Posterior cingulate gyrus (tissue), 11 donors: ENCODE measurements at places on chromosomes 6 and 20.

GRCh38 chr6:160992061-160992979 is 751 bp downstream of the MAP3K4 start:
- DNase-seq, result peak; percentile 40

DNA sequence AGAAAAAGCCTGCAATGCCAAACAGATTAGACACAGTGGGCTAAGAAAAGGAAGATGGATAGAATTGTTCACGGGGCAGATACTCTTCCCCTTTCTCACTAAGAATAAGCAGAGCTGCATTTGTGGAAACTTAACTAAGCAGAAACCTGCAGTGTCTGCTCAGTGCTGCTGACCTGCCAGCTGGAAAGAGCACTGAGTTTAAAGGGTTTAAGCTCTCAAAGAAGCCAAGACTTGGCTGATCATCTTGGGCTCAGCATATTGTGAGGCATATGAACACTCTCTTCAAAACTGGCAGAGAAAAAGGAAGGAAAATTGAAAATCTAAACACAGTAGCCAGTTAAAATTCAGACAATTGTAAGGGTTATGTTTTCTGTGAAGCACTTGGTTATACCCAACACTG is 711.1 kb upstream of the EPHA7 start:
- DNase-seq, result no peak

DNA sequence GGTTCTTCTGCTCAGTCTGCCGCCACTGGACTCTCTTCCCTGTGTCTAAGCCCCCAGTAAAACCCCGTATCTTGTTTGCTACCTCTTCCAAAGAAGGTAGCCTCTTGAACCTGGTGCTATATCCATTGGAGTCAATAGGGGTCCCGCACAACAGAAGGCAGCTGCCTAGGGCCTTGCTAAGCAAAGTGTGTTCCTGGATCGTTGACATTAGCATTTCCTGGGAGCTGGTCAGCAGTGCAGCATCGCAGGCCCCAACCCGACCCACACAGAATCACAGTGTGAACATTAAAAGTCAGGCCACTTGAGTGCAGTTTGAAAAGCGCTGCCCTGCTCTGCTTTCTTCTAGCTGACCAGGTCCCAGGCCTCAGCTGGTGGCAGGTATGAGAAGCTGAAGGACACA is 2.9 kb downstream of the ADA start:
- DNase-seq, result no peak

GRCh38 chr6:73774311-73774774 is 78.3 kb downstream of the CD109 start:
- DNase-seq, result no peak

GRCh38 chr20:53279735-53280134 is 307.6 kb downstream of the TSHZ2 start:
- DNase-seq, result no peak

GRCh38 chr6:77633993-77634715 is 18.7 kb upstream of the MEI4 start:
- no peak for DNase-seq

DNA sequence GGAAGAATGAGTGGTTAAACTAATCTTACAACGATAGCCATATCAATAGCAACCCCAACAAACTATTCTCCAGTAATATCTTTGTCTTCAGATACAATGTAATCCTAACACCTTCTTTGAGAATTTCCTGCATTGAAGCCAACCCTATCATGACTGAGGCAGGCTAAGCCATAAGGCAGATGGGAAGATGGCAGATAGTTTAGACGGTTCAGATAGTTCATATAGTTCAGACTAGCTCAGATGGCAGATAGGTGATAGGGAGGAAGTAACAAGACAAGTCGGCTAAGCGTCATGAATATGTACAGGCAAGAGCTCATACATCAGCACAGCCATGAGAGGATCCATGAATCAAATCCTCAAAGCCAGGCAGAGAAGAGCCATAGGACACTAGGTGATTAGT is 39.1 kb upstream of the BEND6 start:
- no peak for DNase-seq

DNA sequence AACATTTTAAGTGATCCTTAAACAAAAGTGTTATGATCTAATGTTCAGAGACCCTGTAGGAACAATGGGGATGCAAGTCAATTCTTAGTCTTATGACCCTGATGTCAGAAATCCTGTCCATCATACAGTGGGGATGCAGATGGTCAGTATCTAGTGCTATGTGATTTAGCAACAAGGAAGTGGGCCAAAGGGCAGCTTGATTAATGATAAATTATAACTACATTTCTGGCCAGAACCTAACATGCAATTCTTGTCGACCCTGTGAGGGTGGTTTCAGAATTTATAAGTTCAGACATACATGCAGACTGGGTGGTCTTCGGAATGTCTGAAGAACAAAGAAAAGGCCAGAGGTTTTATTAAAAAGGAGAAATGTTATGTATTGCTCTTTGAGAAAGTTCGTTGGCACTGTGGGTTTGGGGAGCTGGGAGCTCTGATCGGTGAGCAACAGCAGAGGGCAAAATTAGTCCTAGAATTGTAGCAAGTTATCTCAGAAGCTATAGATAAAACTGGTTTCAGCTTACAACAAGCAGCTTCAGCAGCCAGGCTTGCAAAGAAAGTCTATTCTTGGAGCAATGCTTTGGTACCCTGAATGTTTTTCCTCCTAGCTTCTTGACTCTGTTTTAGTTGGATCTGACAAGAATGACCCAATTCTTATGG is 50.8 kb downstream of the RPF2 start:
- DNase-seq, result no peak

GRCh38 chr6:134515986-134516385 is 198.1 kb upstream of the SGK1 start:
- no peak for DNase-seq

- DNase-seq, result no peak
Measured at GRCh38 chr6:75656479-75656878, 54.8 kb downstream of the SENP6 start.

- DNase-seq, result no peak
Measured at GRCh38 chr20:63267691-63268090, 4.9 kb upstream of the ARFGAP1 start.

- DNase-seq, result no peak
Measured at GRCh38 chr6:136846046-136846445, 23.7 kb downstream of the PEX7 start.

- DNase-seq, result no peak
Measured at GRCh38 chr6:149628875-149629510, 19.5 kb downstream of the KATNA1 start.

DNA sequence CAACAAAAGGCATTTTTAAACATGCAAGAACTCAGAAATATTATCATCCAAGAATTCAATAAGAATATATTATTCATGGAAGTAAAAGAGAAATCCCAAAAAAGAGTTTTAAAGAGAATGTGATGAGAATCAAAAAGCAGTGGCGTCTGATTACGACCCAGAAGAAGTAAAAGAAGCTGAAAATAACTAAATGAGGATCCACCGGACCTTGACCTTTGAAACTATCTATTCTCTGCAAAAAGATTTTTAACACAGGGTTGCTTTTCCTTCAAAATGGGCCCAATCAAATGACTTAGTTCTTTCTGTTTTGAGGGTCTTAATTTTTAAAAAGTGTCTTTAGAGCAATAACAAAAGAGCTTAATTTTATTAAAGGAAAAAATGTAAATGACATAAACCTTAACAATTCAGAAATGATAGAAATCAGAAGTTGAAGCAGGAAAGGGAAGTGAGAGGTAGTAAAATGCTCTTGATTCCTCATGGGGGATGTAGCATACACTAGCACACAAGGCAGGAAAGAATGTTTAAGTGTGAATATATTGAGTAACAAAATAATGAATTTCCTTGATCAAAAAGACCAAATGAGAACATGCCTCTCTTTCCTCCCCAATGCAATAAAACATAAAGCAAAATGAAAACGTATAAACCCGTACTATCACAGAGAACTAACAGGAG is 223.1 kb upstream of the PRDM1 start:
- DNase-seq, result no peak

- no peak for DNase-seq
Measured at GRCh38 chr6:147046141-147046877, 157.9 kb upstream of the STXBP5 start.

DNA sequence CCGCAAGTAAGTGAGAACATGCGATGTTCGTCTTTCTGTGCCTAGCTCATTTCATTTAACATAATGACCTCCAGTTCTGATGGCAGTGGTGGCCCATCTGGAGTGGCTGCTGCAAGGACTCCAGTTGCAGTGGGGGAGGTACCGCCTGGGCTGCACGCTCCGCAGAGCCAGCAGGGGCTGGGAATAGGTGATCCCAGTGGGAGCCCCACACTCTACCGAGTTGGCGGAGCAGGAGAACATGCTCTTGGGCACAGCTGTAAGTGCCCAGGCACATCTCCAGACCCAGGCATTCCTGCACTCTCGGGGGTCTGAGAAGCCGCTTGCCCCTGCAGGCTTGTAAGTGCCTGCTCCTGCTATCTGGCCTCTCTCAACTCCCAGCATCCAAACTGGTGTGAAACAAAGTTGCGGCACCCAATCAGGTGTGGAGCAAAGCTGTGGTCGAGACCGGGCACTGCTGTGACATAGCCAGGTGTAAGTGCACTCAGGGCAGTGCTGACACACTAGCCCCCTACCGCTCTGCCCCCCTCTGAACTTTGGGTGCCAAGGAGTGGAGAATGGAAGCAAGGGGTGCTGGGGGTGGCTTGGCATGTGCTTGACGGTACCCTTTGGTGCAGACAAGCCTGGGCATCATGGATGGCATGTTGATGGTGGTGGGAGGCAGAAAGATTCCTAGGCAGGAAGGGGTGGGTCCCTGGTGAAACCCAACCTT is 130.2 kb downstream of the HTR1B start:
- DNase-seq, result no peak

DNA sequence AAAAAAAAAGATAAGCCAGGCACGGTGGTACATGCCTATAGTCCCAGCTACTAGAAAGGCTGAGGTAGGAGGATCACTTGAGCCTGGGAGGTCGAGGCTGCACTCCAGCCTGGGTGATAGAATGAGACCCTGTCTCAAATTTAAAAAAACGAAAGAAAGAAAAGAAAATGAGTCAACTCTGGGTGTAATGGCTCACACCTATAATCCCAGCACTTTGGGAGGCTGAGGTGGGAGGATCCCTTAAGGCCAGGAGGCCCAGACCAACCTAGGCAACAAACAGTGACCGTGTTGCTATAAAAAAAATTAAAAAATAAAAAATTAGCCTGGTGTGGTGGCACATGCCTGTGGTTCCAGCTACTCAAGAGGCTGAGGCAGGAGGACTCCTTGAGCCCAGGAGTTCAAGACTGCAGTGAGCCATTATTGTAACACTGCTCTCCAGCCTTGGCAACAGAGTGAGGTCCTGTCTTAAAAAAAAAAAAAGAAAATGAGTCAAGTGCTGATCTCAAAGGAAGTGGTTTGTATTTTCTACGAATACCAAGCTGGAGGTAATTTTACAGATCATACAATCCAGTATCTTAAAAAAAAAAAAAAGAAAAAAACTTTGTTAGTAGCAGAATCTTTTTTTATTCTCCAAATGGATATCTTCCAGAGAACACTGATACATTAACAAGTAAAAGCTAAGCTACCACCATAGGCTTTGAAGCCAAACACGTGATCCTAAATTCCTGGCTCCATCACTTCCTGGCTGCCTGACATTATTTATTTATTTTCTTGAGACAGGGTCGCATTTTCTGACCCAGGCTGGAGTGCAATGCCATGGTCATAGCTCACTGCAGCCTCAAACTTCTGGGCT is 5.7 kb downstream of the COMMD7 start:
- DNase-seq, result peak; percentile 2

DNA sequence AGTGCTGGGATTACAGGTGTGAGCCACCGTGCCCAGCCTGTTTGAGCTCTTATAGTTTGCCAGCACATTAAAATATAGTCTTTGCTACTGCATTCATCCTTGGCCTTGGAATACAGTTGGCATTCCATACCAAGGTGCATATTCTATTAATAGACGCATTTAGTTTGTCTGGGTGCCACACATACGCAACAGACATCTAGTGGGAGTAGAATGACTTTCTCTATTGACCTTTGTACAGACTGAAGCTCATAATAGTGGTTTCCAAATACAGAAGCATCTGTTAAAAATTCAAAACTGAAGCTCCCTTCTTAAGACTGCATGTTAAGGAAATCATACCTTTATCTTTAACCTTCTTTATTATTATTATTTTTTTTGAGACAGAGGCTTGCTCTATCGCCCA is 46.7 kb upstream of the FNDC1 start:
- DNase-seq, result no peak

- DNase-seq, result no peak
Measured at GRCh38 chr20:59040667-59041066, 1.9 kb downstream of the PRELID3B start.

- peak; percentile 96 for DNase-seq
Measured at GRCh38 chr20:32484958-32485769, 100.0 kb downstream of the NOL4L start.

DNA sequence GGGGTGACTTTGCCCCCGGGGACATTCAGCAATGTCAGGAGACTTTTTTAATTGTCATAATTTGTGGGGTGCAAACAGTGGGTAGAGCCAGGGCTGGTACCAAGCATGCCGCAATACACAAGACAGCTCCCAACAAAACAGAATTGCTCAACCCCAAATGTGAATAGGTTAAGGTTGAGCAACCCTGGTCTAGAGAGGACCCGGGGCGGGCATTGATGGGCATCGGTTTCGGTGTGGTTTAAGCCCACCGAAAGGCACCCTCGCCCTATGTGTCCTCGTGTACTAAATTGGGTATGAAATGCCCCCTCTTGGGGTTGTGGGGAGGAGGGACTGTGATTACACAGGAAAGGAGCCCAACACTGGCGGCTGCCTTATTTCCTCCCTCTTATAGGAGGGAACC is 36.0 kb downstream of the KIAA1755 start:
- DNase-seq, result no peak

DNA sequence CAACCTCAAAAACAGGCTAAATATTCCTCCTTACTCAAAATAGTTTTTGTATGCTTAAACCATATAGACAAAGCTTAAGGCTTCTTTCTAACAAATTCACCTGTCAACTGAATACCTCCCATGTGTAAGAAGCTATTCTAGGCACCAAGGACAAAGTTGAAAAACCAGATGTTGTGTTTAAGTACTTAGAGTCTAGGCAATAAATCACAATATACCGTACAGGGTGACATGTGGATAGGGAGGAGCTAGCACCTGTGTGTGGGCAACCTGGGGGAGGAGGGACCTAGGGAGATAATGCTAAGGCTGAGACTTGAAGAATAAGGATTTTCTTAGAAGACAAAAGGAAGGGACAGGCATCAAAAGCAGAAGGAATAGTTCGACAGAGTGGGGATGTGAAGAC is 123.5 kb downstream of the LMBRD1 start:
- DNase-seq, result no peak

DNA sequence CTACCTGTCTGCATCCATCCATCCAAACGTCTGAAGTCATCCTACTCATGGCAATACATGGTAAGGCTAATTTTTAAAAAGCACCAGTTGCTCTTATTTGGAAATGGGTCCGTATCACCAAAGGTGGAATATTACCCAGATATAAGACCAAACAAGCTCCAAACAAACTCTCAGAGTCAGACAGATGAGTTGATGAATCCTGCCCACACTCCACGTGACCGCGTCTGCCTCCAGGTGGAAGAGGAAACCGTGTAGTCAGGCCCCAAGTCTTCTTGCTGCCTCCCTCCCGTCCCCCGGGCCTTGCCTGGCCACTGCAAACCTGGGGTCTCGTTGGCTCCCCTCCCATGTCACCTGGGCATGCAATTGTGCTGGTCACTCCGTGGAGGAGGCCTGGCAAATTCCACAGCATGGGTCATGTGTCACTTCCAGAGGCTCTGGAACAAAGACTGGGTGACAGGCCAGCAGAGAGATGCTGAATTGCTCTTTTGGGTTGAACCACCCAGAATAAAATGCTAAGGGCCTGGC is 31.8 kb downstream of the CTCFL start:
- no peak for DNase-seq
